ENCODE measurements at places on chromosomes 13 and 19.

DNA sequence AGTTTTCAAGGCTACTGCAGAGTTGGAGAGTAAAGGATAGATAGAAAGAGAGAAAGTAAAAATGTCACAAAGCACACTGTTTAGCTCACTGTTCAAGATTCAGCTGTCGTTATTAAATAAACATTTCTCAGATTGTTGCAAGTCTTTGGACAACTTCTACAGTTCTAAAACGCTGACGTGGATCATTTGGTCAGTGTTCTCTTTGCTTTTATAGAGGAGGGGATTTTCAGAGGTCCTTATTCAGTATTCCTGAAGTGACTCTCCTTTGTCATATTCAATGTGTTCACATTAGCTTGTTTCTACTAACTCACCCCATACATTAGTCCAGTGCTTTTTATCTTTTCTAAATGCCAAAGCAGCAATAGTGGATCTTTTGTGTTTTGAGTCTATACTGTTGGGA, 154.7 kb upstream of the ARGLU1 start:
- no peak for DNase-seq

DNA sequence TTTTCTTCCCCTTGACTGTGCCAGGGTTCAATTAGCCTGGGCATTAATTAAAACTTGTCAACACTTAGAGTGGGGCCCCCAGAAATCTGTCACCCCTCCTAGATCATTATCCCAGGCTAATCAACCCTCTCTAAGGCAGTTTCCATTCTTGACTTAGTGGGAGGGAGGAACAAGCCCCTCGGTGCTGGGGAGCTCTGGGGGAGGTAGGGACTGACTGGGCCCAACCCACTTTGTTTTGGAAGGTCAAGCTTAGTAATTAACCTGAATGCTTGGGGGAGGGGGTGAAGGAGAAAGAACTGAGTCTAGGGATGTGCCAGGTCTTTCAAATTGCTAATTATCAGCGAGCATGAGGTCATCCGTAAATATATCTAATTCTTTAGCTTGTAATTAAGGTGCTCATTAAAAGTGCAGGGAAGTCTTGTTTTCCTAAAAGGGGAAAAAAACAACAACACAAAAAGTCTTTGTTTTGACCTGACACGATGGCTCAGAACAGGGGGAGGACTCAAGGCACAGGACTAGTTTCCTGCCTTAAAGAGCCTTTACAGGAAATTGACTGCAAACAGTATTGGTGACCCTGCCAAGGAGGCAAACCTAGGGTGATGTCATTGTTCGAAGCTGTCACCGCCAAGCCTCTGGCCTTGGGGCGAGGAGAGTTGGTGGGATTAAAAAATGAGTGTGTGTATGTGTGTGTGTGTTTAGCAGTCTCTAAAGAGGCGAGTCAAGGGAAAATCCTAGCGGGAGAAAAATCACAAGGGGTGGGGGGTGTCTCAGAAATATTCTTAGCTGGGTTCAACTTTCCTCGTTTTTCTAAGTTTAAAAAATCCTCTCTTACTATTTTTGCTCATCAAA, 19.4 kb downstream of the ACTN4 start:
- no peak for DNase-seq

- no peak for DNase-seq
Observed at GRCh38 chr13:84569366-84569765, 687.1 kb upstream of the SLITRK1 start.

GRCh38 chr13:106599875-106600797, 32.2 kb upstream of the ARGLU1 start:
- DNase-seq: peak; percentile 24

GRCh38 chr13:52454459-52454819, 839 bp upstream of the CKAP2 start:
- DNase-seq: peak; percentile 64

GRCh38 chr13:78015782-78016181, 97.2 kb upstream of the EDNRB start:
- no peak for DNase-seq

DNA sequence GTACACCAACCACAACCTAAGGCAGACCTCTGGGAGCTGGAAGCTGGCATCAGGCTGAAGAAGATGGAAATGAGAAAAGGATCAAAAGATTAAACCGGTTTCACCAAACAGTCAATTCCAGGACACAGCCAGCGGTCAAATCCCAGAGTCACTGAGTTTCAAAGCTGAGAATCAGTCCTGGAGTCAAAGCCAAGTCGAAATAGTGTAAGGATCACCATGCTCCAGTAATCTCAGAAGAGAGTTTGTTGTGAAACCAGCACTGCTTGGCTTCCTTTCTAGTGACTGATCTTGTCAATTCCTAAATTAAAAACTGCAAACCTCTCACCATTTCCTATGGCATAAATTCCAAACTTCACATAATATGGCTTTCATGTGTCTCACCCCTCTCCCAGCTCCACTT, 198.8 kb downstream of the GPC6 start:
- DNase-seq: no peak

DNA sequence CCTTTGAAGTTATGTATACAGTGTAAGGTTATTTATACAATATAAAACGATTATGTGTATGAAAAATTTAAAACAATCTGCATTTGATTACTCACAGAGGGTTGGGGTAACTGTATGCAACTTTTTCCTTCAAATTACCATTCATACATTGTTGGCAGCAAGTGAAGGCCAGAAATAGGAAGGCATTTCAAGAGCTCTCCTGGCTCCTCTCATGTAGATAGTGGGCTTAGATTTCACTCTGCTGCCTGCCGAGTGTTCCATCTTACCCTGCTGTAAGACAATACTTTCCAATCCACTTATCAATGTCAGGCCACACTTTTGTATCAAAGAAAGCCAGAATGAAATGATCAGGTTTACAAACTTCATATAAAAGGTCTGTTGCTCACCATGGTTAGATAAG, 245.2 kb downstream of the DNAJC15 start:
- DNase-seq: no peak

GRCh38 chr13:52104624-52105023, 24.2 kb downstream of the NEK5 start:
- DNase-seq: no peak

DNA sequence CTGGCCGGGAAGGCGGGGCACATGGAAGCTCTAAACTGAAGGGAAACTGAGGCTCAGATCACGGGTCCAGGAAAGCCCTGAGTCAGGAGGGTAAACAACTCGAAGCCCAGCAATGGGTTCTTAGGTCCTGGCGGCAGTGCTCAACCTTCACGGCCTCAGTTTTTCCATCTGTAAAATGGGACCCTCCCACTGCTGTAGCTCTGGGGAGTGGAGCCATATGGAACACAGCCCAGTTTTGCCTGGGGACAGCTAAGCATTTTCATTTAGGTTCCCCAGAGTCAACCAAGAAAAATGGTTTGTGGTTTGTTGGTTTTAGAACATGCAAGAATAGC, 30.4 kb downstream of the CEBPG start:
- no peak for DNase-seq

DNA sequence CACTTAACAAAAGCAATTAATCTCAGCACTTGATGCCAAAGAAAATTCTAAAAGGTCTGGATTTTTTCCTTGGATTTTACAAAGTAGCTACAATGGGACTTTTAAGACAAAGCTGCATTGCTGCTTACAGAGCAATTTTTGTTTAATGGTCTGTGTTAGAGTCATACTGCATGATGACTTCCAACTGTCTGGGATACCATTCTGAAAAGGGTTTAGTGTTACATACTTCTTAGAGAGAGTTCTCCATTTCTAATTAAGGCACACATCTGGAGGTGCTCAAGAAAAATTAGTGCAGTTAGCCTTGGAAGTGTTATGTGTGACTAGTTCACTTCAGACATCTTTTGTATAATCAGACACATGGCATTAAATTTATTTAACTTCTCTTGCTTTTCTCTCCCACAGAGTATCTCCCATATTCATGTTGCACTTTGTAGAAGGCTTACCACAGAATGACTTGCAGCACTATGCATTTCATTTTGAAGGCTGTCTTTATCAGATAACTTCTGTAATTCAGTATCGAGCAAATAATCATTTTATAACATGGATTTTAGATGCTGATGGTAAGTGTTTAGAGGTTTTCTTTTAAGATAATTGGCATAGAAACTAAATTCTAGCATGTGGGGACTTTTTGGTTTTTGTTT, 35.1 kb downstream of the USPL1 start:
- no peak for DNase-seq

DNA sequence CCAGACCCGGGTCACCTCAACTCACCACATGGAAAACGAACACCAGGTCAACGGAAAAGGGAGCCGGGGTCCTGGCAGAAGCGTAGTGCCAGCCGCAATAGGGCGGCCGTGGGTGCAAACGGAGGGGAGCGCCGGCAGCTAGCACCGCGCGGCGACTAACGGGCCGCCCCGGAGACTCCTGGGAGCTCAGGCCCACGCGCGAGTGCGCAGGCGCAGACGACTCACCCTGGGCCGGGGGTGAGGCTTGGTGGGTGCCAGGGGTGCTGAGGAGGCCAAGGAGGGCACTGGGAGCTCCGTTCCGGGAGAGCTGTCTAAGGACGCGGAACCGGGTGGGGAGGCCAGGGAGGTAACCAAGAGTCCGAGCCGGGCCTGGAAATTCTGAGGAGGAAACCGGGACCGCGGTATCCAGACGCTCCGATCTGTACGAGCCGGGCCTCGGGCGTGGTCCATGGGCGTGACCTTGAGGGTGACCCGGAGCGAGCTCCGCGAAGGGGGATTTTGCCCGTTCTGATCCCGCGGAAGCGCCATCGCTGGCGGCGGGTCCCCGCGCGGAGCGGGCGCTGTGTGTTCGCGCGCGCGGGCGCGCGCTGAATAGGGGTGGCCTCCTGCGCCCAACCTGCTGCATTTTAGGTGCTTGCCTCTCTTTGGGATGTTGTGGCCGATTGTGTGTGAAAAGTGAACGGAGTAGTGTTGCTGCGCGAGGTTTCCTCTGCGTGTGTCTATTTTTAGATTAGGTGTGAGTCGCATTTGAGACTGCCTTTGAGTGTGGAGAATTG, at the start of gene ZNF382:
Gene ZNF382 (plus strand): TSS at position 213 of the 776 bp plus-strand sequence. CDS start 4,602 bp downstream, outside the sequence.
- peak; percentile 83 for DNase-seq

DNA sequence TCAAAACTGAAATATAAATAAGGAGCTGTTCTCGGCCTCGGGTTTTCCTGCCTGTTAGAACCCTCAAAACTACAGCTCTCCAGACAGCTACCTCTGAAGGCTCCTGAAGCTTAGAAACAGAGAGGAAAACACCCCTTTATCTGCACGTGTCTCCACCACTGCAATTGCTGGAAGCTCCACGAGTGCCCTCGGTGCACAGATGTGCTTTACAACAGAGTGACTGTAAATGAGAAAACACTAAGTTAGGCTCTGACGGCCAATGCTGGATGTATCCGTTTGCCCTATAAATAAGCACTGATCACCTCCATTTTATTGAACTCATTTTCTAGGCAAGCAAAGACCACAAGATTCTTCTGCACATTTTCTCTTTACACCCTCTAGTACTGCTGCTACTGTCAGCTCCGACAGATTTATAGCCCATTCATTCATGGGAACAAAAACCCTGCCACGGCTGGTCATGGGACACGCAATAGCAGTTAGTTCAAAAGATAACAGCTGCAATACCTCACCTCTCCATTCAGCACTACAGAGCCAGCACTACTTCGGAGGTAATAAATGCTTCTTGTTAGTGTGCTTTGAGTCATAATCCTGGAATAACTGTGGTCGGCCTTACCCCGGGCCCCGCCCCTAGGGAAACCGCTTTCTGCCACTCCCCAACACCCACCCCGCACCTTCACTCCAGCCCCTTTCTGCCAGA, 241.1 kb upstream of the ZNF507 start:
- DNase-seq: no peak

DNA sequence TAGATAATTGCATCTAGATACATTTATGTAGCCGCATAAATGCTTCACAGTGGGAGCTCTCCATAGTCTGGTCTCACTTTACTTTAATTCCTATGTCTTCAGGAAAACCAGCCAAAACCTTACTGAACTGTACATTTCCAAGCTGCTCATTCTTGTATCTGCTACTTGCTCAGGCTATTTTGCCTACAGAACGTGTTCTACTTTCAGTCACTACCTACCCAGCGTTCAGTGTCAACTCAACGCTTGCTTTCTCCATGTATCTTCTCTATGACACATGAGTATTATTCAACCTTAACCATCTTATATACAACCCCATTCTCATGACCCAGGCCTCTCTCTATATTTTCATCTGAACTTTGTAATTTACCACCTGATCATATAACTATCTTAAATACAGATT, 101.9 kb downstream of the KLF12 start:
- DNase-seq: no peak

GRCh38 chr19:14433554-14434501, 722 bp downstream of the PKN1 start:
- DNase-seq: no peak

DNA sequence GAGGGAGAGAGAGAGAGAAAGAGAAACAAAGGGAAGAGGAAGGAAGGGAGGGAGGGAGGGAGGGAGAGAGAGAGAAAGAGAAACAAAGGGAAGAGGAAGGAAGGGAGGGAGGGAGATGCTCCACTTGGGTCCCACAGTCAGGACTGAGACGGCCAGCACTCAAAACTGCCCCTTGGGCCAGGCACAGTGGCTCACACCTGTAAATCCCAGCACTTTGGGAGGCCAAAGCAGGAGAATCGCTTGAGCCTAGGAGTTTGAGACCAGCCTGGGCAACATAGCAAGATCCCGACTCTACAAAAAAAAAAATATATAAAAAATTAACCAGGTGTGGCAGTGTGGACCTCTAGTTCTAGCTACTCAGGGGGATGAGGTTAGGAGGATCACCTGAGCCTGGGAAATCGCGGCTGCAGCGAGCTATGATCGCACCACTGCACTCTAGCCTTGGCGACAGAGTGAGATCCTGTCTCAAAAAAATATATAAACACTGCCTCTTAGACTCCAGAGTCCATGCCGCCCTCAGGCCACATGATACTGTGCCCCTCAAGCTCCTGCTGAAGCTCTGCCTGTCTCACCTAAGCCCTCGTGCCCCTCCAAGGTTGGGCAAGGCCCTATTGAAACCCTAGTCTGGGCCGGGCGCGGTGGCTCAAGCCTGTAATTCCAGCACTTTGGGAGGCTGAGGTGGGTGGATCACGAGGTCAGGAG, 8.4 kb downstream of the ARRDC2 start:
- no peak for DNase-seq

DNA sequence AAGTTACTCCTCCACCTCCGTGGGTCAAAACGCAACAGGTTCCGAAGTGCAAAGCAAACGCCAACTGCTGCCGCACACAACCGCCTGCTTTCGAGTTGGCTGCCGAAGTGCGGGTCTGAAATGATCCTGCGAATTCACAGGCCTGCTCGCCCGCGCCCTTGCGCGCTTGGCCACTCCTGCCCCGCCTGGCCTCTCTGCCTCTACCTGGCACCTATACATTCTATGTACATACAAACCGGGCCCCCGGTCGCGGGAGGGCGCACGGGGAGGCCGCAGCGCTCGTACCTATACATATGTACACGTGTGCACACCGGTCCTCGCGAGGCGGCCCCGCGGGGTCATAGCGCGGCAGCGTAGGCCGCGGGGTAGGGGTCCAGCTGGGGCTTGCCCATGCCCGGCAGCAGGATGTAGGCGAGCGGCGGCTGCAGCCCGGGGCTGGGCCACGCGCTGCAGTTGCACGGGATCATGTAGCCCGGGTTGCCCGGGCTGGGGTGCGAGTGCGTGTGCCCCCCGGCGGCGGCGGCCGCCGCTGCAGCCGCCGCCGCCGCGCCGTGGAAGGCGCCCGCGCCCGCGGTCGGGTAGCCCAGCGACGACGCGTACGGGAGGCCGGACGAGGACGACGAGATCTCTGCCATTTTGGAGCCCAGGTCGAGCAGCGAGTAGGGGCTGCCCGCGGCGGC, 1.3 kb downstream of the SOX21 start:
- DNase-seq: peak; percentile 49

GRCh38 chr13:67123165-67123564, 107.0 kb downstream of the PCDH9 start:
- DNase-seq: no peak

GRCh38 chr13:41178040-41178439, 16.3 kb downstream of the KBTBD7 start:
- DNase-seq: no peak
